Fibroblast of skin of left biceps (primary cell): ENCODE measurements at places on chromosomes 11 and 22.

DNA sequence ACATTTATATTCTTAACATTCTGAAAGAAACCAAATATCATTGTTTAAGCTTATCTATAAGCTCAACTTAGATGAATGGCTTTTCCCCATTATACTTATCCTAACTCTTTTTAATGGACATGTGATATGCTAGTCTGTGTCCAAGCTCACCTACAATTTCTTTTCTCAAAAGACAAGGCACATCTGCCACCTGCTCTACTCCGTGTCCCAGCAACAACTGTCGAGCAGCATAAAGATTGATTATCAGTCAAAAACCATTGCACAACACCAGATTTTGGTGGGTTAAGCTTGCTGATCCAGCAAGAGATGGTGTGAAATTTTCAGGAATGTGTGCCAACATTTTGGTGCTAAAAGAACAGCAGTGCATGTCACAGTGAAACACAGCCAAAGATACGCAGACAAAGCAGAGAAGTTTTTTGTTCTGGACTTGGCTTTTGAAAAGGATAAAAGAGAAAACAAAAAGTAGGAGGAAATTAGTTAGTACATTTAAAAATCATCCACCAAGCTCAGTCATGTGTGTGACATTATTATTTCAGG lies 65.8 kb downstream of the DCDC1 start:
- no peak for DNase-seq

GRCh38 chr11:95999711-96000406 lies 76.0 kb upstream of the MTMR2 start:
- DNase-seq: no peak

- no peak for DNase-seq
Observed at GRCh38 chr11:114623720-114624119, 28.1 kb upstream of the NXPE4 start.

- DNase-seq: no peak
Observed at GRCh38 chr11:7538031-7538430, 24.2 kb downstream of the PPFIBP2 start.

GRCh38 chr11:34840736-34841386 lies 75.3 kb downstream of the APIP start:
- no peak for DNase-seq

DNA sequence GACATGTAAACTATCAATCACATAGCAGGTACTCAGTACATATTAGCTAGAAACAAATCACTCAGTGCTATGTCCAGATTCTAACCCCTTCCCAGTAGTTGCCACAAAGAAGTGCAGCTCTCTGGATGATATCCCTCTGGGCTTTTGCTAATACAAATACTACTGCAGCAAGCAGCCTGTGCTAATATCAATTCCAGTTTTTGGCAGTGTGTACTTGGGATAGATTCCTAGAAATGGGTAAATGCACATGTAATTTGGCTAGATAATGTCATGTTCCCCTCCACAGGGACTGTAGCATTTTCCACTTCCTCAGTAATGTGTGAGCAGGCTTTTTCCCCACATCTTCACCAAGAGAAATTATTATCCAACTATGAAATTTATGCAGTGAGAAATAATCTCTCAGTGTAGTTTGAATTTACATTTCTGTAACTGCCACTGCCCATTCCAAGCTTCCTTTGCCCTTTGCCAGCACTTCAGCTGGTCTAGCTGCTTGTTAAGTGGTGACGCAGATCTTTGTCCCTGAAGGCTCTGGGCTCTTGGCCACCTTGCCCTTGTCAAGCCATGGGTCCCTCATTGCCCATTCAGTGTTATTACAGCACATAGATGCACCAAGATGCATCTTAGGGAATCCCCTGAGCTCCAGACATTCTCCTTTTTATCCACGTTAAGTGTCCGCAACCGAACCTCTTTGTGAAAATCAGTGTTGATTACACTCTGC lies 107.1 kb upstream of the CLPB start:
- DNase-seq: no peak

- DNase-seq: peak; percentile 81
Observed at GRCh38 chr11:126341760-126342161, 13.7 kb upstream of the ST3GAL4 start.

DNA sequence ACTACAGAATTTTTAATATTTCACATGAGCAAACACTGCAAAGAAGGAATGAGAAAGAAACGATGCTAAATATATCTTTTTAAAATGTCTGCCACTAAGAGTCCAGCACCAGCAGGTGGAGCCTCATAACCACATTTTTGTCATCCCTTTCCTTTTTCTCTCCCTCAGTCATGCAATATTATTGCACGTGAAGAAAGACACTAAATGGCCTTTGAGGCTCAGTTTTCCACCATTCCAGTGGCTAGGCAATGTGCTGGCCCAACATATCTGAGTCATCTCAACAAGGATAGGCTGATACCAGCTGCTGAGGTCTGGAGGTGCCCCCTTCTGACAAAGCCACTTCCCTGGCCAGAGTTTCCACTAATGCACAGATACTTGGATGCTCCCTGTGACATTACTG lies 1.8 kb downstream of the ALKBH8 start:
- no peak for DNase-seq

DNA sequence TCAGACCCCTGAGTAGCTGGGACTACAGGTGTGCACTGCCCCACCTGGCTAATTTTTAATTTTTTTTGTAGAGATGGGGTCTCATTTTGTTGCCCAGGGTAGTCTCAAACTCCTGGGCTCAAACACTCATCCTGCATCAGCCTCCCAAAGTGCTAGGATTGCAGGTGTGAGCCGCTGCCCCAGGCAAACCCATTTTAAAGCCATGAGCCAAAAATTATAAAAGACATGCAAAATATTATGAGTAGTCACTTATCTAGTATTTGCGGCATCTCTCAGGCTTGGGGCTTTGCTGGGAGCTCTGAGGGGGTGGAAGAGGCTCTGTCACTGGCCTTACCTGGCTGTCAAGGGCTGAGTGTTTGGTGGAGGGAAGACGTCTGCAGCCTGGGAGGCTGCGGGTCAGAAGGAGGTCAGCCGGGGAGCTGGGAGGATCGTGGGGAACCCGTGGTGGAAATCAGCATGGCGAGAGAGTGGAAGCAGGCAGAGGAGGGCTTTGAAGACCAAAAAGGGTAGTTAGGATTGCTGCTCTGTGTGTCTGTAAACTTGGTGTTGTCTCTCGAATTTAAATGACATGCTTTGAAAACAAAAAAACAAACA lies 69.1 kb upstream of the PARVG start:
- no peak for DNase-seq

DNA sequence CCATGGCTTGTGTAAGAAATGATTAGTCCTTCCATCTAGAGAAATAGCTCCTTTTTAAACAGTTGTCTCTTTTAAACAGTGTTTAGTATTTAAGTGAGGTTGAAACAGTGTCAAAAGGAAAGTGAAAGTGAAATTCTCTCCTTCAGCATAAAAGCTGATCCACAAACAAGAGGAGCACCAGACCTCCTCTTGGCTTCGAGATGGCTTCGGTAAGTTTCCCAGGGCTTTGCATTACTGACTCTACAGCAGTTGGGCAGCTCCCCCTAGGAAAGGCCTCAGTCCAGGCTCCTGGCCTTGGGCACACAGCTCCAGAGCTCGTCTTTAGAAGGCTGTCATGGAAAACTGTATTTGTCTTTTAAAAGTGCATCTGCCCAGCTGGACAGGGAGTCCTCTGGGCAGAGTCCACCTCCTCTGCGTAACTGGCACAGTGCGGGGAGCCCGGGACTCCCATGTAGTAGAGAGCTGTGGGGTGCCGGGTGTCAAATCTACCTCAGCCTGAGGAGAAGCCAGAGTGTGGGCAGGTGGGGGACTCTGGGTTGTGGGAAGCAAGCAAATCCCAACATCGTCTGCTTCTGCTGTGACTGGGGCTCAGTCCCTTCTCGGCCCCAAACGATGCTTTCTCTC lies at the start of gene PLAAT4:
TSS of gene PLAAT4 (plus strand) at position 140 of the 624 bp plus-strand sequence. CDS start at position 201, 61 bp downstream.
- DNase-seq: no peak

GRCh38 chr22:44719586-44720368 lies 17.8 kb downstream of the PRR5 start:
- DNase-seq: no peak

DNA sequence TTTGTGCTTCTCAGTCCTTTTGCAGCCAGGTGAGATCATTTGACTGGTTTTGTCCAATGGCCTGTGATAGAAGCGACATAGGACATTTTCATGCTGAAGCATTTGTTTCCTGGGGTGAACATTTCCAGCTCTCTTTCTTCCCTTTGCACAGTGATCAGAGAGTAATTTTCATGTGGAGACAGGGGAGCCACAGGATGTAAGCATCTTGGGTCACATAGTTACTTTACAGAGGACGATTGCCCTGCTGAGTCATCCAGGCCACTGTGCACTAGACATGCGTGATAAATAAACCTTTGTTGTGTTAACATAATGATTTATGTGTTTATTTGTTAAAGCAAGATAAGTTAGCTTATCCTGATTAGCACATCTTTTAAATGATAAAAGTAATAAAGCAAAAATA lies 263.5 kb upstream of the CCDC179 start:
- DNase-seq: no peak

GRCh38 chr11:26201411-26201810 lies 130.5 kb upstream of the ANO3 start:
- DNase-seq: no peak

DNA sequence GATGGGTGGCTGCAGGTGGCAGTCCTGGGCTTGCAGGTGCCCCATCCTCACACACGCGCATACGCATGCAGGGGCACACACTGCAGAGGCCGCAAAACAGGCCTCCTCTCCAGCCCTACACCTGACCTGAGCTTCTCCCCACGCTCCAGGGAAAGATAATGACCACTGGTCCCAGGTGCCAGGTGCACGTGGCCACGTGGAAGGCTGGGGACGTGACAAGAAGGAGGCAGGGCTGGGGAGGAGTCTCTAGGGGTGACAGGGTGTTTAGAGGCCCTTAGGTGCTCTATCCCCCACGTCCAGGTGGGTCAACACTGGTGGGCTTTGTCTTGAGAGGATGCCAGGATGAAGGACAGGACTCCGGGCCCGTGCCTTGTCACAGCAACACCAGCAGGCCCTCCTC lies 23.5 kb upstream of the CPT1A start:
- no peak for DNase-seq

DNA sequence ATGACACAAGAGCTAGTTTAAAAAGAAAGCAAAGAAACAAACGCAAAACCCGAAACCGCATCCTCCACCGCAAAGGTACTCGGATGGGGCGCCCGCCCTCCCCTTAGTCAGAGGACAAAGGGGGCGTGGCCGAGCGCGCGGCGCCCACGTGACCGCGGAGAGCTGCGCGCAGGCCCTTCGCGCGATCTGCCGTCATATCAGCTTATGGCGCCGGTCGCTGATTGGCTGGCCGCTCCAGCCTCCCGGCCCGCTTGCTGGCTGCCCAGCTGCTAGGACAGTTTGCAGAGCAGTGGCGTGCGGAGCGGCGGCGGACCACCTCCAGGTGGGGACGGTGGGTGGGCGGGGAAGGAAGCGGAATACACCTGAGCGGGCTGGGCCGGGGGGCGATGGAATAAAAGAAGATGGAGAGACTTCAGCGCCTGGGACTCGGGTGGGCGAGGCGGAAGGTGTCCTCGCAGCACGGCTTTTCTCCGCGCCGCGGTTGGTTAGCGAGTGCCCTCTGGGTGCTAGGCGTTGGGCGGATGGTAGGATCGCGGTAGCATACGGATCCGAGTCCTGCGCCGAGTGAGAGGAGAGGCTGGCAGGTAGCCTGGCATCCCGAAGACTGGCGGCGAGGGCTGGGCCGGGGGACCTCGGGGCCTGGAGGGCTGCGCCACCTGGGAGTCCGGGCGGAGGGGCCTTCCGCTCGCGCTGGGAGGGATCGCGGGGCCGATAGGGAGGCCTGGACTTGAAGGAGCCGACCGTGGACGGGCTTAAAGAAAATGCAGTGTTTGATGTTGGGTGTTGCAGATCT lies at the start of gene SC5D:
TSS of gene SC5D (plus strand) at position 277 of the 793 bp plus-strand sequence. CDS start 10,605 bp downstream, outside the sequence.
- peak; percentile 72 for DNase-seq
